Activated naive CD4-positive, alpha-beta T cell treated with anti-CD3 and anti-CD28 coated beads for 36 hours (primary cell): ENCODE measurements at places on chromosomes 11 and 22. TPM values are rescaled to one million over a fixed set of nuclear protein-coding genes. Genes with fewer than 3 reads are reported as not detected.
A peak's percentile ranks its signal among the peaks of the same experiment; 100 is the strongest.

GRCh38 chr11:110519796-110520195 lies 90.0 kb downstream of the FDX1 start:
- no peak for DNase-seq
- no peak overlapping the region for H3K4me3 ChIP-seq
- no peaks in the 10 kb centered on the region for H3K36me3 ChIP-seq
- no peak overlapping the region for H3K27ac ChIP-seq
- H3K4me1 ChIP-seq, result no peaks in the 10 kb centered on the region
- H3K27me3 ChIP-seq, result no peaks in the 10 kb centered on the region

DNA sequence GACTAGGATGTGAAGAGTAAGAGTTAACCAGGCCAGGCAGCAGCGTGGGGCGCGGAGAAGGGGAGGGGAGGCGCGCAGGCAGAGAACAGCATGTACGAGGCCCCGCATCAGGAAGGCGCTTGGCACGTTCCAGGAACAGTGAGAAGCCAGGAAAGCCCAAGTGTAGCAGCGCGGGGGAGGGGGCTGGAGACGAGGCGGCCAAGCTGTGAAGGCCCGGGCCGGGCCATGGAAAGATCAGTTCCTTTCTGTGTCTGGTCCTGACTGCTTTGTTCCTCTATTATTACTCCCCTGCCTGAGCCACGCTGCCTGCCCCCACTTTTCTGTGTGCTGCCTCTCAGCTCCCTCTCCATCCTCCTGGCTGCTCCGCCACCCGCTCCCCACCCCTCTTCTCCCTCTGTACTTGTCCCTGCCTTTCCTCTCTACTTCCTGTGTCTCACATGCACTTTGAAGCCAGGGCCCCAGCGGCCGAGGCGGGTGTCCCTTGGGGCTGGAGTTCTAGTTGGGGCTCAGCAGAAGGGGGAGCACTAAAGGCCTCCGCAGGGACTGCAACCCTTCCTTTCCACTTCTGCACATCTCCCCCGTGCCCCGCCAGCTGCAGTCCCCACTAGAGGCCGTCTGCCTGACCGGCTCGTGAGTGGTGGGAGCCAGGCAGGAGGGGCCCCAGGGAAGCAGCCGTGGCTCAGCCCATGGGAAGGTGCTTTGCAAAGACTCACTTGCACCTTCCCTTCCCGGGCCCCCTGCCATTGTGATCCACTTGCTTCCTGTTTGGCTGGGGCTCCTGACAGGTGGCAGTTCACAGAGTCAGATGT lies 63.7 kb downstream of the PRDM11 start:
- no peaks in the 10 kb centered on the region for H3K27me3 ChIP-seq
- H3K27ac ChIP-seq, result no peak overlapping the region
- H3K4me3 ChIP-seq, result no peak overlapping the region
- H3K36me3 ChIP-seq, result peaks cover 3% of the 10 kb centered on the region
- DNase-seq, result no peak

DNA sequence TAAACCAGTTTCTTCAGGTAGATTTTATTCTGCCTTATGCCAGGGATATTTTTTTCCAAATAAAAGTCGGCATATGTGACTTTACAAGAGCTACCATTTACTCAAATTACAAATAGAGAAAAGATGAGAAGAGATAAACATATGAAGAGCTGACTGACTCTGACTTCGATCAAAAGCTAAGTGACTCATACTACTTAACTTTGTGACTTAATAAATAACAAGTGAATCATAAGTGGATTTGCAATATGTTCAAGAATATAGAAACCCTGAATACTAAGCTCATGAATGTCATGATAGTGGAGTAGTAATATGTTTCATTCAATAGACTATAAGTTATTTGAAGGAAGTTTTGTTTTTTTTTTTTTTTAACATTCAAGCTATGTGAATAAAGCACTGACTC lies 130.5 kb upstream of the ANO3 start:
- no peaks in the 10 kb centered on the region for H3K4me1 ChIP-seq
- H3K4me3 ChIP-seq, result no peak overlapping the region
- H3K27ac ChIP-seq, result no peak overlapping the region
- H3K27me3 ChIP-seq, result no peaks in the 10 kb centered on the region
- DNase-seq, result no peak

Gene WBP2NL
- 0.74 TPM for total RNA-seq

- H3K27ac ChIP-seq, result no peak overlapping the region
- no peak overlapping the region for H3K4me3 ChIP-seq
- H3K4me1 ChIP-seq, result no peaks in the 10 kb centered on the region
Measured at GRCh38 chr11:131906963-131907362, 536.5 kb downstream of the NTM start.

GRCh38 chr11:46159680-46160079 lies 38.4 kb upstream of the PHF21A start:
- DNase-seq, result no peak
- H3K27me3 ChIP-seq, result peaks cover 22% of the 10 kb centered on the region
- H3K36me3 ChIP-seq, result no peaks in the 10 kb centered on the region
- H3K27ac ChIP-seq, result no peak overlapping the region

Gene MSANTD2
- 3.8 TPM for total RNA-seq

DNA sequence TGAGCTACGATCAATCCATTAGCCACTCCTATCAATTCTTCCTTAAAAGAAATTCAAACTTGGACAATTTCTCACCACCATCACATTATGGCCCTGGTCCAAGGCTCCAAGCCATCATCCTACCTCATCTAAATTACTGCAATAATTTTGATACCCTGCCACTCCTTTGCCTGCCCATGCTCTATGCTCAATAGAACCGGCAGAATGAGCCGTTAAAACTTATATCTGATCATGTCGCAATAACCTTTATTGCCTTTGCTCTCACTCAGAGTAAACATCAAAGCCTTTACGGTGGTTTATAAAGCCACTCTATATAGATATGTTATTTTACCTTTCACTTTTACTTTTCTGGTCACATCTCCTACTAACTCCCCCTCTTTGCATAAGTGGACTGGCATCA lies 2392.1 kb upstream of the RAG2 start:
- DNase-seq, result no peak
- no peaks in the 10 kb centered on the region for H3K4me1 ChIP-seq
- no peaks in the 10 kb centered on the region for H3K27me3 ChIP-seq
- H3K36me3 ChIP-seq, result no peaks in the 10 kb centered on the region
- H3K27ac ChIP-seq, result no peak overlapping the region

Gene RPS3
- 5,116 TPM for total RNA-seq

- no peak overlapping the region for H3K4me3 ChIP-seq
- H3K36me3 ChIP-seq, result no peaks in the 10 kb centered on the region
- H3K4me1 ChIP-seq, result peaks cover 20% of the 10 kb centered on the region
- no peak for DNase-seq
- no peak overlapping the region for H3K27ac ChIP-seq
Measured at GRCh38 chr22:20204806-20205205, 54.0 kb upstream of the CCDC188 start.

DNA sequence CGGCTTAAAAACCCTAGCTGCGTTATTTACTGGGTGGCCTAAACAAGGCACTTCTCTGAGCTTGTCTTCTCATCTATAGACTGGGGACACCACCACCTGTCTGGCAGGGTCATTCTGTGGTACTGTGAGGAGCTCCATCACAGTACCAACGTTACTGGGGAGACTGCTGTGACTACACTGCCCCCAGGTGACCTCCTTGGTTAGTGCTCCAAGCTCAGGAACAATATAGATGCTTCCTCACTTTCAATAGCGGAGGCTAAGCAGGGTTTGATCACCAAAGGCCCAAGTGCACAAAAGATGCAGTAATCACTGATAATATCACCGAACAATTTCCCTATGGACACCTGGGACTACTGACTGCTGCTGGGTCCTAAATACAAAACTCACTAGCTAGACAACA lies 18.8 kb downstream of the PRPF19 start:
- H3K36me3 ChIP-seq, result peaks cover 41% of the 10 kb centered on the region
- no peaks in the 10 kb centered on the region for H3K27me3 ChIP-seq
- H3K4me1 ChIP-seq, result peaks cover 2% of the 10 kb centered on the region

- no peak overlapping the region for H3K27ac ChIP-seq
- H3K36me3 ChIP-seq, result peaks cover 3% of the 10 kb centered on the region
- H3K4me1 ChIP-seq, result no peaks in the 10 kb centered on the region
- no peaks in the 10 kb centered on the region for H3K27me3 ChIP-seq
Measured at GRCh38 chr22:46902436-46902835, 140.0 kb downstream of the TBC1D22A start.

DNA sequence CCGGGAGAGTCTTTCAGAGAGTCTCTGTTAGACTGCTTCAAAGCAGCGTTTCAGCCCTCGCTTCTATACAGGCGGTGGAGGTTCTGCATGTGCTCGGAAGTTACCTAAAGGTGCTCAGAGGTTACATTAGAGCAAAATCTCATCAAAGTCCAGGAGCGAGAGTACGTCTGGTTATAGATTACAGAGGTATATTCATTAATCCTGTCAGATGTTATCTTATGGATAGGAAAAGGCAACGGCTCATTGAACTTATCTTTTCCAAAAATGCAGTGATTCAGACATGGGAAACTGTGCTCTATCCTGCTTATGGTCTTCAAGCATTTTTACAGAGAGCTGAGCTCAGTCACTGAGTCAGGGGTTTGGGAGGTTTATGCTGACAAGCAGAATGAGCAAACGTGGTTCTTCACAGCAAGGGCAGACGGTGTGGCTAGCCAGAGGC lies 9.1 kb upstream of the ZBED5 start:
- no peaks in the 10 kb centered on the region for H3K27me3 ChIP-seq
- no peak for DNase-seq
- no peak overlapping the region for H3K4me3 ChIP-seq
- H3K27ac ChIP-seq, result no peak overlapping the region
- H3K4me1 ChIP-seq, result peaks cover 34% of the 10 kb centered on the region

Gene KCNQ1OT1
- total RNA-seq, result 0.20 TPM

DNA sequence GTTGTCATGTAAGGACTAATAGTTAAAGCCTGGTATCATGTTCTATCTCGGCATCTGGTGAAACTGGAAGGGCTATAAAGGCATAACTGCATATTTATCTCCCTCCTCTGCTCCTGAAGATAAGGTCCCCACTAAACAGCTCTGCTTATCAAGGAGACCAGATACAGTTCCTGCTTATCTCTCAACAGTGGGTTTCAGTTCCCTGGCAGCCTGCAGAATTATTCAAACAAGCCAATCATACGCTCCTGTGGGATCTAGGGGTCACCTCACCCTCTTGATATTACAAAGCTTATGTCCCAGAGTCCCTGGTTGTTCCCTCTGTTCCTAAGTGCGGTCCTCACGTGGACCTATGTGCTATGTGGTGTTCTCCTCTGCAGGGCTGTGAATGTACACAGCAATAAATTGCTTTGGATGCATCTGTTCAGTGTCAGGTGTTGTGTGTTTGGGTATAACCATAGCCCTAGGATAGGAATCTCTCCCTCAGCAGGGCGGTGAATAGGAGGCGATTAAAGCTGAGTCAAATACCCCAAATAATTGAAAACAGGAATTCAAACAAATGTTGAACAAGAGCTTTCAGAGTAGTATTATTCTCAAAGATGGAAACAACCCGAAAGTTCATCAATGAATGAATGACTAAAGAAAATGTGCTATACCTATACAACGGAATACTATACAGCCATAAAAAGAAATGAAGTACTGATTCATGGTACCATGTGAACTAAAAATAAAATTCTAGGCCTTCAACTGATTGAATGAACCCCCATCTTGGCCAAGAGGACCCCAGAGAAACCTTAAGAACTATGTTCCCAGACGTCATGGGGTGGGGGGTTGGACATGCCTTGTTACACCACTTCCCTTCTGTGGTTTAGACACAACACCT lies 3.1 kb upstream of the OOSP4A start:
- no peaks in the 10 kb centered on the region for H3K4me1 ChIP-seq
- DNase-seq, result no peak
- H3K27ac ChIP-seq, result no peak overlapping the region
- no peak overlapping the region for H3K4me3 ChIP-seq
- no peaks in the 10 kb centered on the region for H3K36me3 ChIP-seq

Gene NRGN
- 10.3 TPM for total RNA-seq

DNA sequence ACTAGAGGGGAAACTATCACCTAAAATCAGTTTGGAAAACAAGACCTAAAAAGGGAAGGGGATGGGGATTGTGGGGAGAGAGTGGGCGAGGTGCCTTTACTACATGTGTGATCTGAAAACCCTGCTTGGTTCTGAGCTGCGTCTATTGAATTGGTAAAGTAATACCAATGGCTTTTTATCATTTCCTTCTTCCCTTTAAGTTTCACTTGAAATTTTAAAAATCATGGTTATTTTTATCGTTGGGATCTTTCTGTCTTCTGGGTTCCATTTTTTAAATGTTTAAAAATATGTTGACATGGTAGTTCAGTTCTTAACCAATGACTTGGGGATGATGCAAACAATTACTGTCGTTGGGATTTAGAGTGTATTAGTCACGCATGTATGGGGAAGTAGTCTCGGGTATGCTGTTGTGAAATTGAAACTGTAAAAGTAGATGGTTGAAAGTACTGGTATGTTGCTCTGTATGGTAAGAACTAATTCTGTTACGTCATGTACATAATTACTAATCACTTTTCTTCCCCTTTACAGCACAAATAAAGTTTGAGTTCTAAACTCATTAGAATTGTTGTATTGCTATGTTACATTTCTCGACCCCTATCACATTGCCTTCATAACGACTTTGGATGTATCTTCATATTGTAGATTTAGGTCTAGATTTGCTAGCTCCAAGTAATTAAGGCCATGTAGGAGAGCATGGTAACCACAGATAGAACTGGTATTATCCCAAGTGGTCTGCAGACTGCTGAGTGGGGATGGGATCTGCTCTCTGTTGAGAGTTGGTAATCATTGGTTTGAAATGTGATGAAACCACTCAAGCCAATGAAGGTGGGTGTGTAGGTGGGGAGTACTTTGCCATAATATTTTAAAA lies 3.6 kb downstream of the NEAT1 start:
- H3K27me3 ChIP-seq, result peaks cover 14% of the 10 kb centered on the region
- no peak for DNase-seq
- H3K4me3 ChIP-seq, result peak overlapping the region; percentile 100
- H3K4me1 ChIP-seq, result peaks cover 58% of the 10 kb centered on the region
- H3K27ac ChIP-seq, result peak overlapping the region; percentile 99

Gene TRIM51
- not detected for total RNA-seq

DNA sequence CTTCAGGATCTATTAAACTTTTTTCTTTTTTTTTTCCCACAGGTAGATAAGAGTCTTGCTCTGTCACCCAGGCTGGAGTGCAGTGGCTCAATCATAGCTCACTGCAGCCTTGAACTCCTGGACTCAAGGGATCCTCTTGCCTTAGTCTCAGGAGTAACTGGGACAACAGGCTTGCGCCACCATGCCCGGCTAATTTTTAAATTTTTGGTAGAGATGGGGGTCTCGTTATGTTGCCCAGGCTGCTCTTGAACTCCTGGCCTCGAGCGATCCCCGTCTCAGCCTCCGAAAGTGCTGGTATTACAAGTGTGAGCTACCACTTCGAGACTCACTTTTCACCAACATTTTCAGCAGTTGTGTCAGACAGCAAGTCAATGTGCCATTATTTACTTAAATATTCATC lies 962 bp downstream of the SIRT3 start:
- H3K4me1 ChIP-seq, result peaks cover 32% of the 10 kb centered on the region
- peaks cover 6% of the 10 kb centered on the region for H3K36me3 ChIP-seq
- DNase-seq, result no peak
- H3K4me3 ChIP-seq, result peak overlapping the region; percentile 84
- no peaks in the 10 kb centered on the region for H3K27me3 ChIP-seq

DNA sequence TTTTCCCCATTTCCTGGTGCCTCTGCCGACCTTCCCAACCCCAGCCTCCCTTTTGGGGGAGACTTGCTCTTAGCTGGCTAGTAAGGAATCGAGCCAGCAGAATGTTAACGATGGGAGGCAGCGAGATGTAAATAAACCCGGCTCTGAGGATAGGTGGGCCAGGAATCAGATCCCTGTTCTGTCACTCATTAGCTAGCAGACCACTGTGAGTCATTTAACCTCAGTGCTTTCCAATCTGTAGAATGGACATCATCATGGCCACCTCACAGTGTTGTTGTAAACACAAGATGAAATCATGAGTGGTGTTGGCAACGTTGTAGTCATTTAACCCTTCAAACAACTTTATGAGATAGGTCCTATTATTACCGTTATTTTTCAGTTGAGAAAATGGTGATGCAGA lies 208.6 kb downstream of the KIRREL3 start:
- no peaks in the 10 kb centered on the region for H3K4me1 ChIP-seq
- peaks cover 11% of the 10 kb centered on the region for H3K27me3 ChIP-seq
- no peaks in the 10 kb centered on the region for H3K36me3 ChIP-seq
- no peak overlapping the region for H3K4me3 ChIP-seq
- no peak for DNase-seq

Gene TRIM49
- not detected for total RNA-seq

Gene ATF4
- 589 TPM for total RNA-seq
